Left hindlimb (tissue), 1 donor: ENCODE measurements at places on chromosomes 7 and 10.
A peak's percentile ranks its signal among the peaks of the same experiment; 100 is the strongest.

- DNase-seq = no peak
Observed at GRCh38 chr10:69346776-69347175, 68.5 kb downstream of the HK1 start.

DNA sequence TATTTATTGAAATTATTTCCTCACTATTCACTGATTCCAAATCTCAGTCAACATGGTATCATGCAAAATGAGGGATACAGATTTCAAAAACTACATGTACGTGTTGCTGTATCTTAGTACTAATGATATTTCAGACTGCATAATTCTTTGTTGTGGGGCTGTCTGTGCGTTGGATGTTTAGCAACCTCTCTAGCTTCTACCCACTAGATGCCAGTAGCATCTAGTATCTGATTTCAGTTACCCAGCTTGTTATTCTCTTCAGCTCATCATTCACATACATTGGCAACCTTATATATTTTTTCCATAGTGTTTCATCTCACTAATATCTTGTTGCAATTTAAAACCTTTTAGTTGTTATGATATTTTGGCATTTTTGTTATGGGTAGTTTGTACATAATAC, 22.5 kb upstream of the WASL start:
- DNase-seq = no peak

GRCh38 chr7:33101906-33102305, 7.3 kb downstream of the RP9 start:
- no peak for DNase-seq

DNA sequence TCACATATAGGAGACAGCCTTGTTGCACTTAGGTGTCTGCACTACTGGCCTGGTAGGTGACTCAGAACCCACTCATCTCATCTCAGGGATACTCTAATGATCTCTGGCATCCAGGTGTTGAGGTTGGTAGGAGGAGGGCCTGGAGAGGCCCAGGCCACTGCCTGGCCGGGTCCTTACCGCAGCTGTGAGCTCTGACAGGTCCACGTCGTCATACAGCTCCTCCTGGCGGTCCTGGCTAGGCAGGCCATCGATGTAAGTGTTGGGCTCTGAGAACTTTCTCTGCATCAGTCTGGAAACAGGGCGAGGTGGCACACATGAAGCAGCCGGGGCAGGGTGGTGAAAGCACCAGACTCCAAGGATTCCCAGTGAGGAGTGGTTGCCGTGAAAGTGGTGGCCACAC, 62.1 kb downstream of the VWA2 start:
- peak; percentile 8 for DNase-seq

- peak; percentile 43 for DNase-seq
Observed at GRCh38 chr10:101566333-101567164, 21.5 kb downstream of the POLL start.

GRCh38 chr10:45155784-45156183, 155.1 kb downstream of the ZNF22 start:
- no peak for DNase-seq

- DNase-seq = no peak
Observed at GRCh38 chr10:123522702-123523312, 143.3 kb upstream of the GPR26 start.

- DNase-seq = no peak
Observed at GRCh38 chr10:70272925-70273316, 10.9 kb downstream of the NPFFR1 start.

- no peak for DNase-seq
Observed at GRCh38 chr10:26739071-26739631, 41.6 kb downstream of the PDSS1 start.

DNA sequence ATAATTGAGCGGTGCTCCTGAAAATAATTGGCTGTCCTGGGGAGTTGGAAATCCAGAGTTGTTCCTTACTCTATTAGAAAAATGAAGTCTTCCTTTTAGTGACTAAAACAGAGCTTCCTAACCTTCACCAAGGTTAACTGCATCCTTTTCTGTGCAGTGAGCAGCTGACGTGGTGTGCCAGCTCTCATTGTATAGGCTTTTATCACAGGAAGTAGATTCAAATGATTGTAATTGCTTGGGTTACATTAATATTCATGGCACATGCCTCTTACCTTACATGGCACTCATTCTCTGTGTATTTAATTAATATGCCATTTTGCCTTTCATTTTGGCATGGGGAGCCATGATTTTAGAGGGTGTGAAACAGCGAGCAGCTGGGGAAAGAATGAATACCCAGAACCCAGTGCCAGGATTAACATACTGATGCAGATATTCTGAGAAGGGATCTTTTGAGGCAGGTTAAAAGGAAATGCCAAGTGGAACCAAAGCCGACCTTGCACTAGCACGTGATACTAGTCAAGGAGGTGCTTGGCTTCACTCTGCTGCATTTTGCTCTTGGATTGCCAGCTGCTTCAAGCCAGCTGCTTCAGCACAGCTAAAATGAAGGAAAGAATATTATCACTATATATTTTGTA, 115.3 kb downstream of the ST7 start:
- DNase-seq = no peak

- no peak for DNase-seq
Observed at GRCh38 chr10:88971221-88972061, 18.9 kb upstream of the ACTA2 start.

DNA sequence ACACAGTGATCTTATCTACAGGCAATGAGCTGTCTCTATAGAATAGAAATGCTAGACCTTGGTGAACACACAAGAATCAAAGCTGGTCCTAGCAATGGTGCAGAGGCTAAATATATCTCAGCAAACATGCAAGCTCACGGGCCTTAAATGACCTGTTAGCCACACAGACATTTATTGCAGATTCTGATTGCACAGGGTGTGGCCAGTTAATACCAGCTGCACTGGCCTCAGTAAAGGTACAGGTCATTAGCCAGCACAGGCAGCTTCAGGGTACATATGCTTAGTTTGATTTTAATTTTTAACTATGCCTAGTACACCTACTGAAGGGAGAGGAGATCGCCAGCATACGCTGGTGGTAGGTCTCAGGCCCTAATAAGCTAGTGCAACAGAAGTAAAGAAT, 265.4 kb upstream of the DGKB start:
- DNase-seq = no peak
